ENCODE measurements at places on chromosomes 16 and 17. TPM values are rescaled to one million over a fixed set of nuclear protein-coding genes. Genes with fewer than 3 reads are reported as not detected.
A peak's percentile ranks its signal among the peaks of the same experiment; 100 is the strongest.

DNA sequence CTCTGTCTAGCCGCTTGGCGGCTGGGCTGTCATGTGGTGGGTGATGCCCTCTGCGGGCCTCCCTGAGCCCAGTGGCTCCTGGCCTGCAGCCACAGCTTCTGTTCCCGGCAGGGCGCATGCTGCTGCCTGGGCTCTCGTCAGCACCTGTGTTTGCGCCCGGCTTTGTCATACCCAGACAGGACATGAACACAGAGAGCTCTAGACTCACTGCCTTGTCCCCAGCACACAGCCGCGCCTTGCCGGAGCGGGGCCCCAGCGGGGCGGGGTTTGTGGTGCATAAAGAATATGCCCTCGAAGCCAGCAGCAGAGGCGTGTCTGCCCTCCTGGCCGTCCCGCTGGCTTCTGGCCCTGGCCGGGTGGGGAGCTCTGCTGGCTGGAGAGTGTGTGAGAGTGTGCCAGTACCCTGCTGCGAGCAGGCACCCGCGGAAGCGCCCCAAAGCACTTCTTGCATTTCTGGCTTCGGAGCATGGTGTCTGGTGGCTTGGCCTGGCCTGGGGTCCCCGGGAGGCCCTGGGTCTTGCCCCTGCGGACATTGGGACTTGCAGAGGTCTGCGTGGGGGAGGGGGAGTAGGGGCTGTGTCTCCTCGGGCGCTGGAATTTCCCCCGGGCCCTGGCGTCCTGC is 14.4 kb downstream of the ASPSCR1 start:
- no peaks in the 10 kb centered on the region for H3K27me3 ChIP-seq
- peak overlapping the region; percentile 13 for H3K4me3 ChIP-seq
- peak; percentile 87 for DNase-seq
- no peaks in the 10 kb centered on the region for H3K36me3 ChIP-seq
- peak overlapping the region; percentile 70 for H3K27ac ChIP-seq
- peaks cover 17% of the 10 kb centered on the region for H3K4me1 ChIP-seq

TRAF4 gene
- 33.6 TPM for total RNA-seq

DNAI2 gene
- not detected for total RNA-seq

DNA sequence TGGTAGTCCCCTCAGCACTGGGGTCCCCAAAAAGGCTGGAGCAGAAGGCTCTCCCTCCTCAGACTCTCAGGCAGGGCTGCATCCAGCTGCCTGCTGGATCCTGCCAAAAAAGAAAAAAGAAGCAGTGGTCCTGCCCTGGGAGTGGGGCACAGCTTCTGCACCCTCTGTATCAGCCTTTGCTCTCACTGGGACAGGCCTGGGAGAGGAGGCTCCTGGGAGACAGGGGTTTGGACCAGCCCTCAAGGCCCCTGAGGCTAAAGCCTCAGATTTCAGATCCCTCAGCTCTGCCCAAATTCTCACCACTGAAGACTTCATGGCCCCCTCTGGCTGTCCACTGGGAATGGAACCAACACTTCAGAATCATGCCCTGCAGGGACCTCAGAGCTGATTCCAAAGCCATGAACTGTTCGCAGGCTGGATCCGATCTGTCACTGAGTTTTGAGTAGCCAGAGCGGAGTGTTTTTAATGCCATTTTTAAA is 96.9 kb downstream of the C16orf78 start:
- H3K36me3 ChIP-seq = no peaks in the 10 kb centered on the region
- no peaks in the 10 kb centered on the region for H3K4me1 ChIP-seq
- no peak overlapping the region for H3K27ac ChIP-seq
- DNase-seq = peak; percentile 29

- H3K4me1 ChIP-seq = peaks cover 44% of the 10 kb centered on the region
- H3K4me3 ChIP-seq = no peak overlapping the region
- no peak overlapping the region for H3K27ac ChIP-seq
- no peaks in the 10 kb centered on the region for H3K27me3 ChIP-seq
- DNase-seq = peak; percentile 41
Measured at GRCh38 chr16:85607796-85608514, 5.2 kb upstream of the GSE1 start.

SLC43A2 gene
- total RNA-seq = 14.5 TPM

DHRS7C gene
- total RNA-seq = not detected

CD300H gene
- not detected for total RNA-seq

DNA sequence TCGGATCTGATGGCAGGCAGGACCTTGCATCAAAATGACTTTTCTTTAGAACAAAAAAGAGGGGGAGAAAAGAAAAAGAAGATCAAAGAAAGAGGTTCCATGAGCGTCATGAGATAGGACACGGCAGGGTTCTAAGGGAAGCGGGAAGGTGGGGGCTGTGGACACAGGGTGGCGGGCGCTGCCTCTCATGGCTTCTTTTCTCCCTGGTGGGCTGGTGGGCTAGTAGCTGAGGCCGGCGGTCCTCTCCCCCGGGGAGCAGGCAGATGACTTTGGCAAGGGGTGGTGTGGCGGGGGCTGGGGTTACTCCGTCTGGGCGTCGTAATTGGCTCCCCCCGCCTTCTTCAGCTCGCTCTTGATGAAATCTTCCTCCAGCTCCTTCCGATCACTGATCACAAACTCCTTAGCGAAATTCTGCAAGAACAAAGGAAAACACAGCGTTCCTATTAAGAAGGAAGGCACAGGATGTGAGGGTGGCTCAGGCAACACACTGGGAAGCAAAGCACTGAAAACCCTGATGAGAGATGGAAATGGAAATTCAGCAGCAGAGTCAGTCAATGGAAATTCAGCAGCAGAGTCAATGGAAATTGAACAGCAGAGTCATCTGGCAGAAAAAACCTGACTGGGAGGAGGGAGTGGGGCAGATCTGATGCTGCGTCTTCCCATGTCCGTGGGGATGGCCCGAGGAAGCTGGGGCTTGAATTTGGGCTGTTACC is 51.2 kb downstream of the COTL1 start:
- H3K4me1 ChIP-seq = peaks cover 4% of the 10 kb centered on the region

DNA sequence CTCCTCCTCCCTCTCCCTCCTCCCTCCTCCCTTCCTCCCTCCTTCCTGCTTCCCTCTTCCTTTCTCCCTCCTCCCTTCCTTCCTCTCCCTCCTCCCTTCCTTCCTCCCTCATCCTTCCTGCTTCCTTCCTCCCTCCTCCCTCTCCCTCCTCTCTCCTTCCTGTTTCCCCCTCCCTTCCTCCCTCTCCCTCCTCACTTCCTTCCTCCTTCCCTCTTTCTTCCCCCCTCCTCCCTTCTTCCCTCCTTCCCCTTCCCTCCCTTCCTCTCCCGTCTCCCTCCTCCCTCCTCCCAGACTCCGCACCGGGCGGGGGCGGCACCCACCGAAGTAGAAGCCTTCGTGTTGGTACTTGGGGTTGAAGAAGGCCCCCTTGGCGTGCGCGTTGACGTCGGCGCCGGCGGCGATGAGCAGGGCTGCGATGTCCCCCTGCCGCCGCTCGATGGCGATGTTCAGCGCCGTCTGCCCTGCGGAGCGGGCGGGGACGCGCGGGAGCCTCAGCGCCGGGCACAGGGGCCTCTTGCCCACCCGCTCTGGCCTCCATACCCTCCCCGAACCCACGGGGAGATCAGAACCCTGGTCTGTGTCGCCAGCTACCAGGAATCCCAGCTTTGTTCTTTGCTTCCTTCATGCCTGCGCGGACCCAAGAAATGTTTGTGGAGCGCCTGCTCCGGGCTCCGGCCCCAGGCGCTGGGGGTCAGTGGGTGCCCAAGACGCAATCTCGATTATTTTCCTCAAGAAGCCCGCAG is 22.2 kb downstream of the TRPV3 start:
- no peak overlapping the region for H3K27ac ChIP-seq
- H3K27me3 ChIP-seq = no peaks in the 10 kb centered on the region
- no peaks in the 10 kb centered on the region for H3K36me3 ChIP-seq
- DNase-seq = peak; percentile 82
- H3K4me3 ChIP-seq = peak overlapping the region; percentile 46

DNA sequence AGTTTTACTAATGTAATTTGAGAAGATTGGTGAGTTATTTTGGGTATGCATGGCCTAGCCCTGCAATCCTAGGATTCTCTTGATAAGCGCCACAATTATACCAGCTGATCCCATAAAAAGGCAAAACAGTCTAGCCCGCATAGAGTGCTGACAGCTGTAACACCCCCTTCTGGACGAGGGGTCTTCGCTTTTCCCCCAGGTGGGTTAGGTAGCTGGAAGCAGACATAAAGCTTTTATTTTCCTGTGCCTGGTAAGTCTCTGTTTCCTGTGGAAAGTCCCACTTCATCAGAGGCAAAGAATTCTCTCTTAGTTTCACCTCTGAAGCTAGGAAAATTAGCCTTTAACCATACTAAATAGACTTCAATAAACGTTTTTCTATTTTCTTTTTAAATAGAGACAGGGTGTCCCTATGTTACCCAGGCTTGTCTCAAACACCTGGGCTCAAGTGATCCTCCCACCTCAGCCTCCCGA is 108.3 kb downstream of the YPEL2 start:
- peaks cover 6% of the 10 kb centered on the region for H3K4me1 ChIP-seq
- DNase-seq = no peak

SRL gene
- 0.24 TPM for total RNA-seq

CLEC10A gene
- 3.6 TPM for total RNA-seq

KCNH6 gene
- 0.59 TPM for total RNA-seq

ATP2A3 gene
- total RNA-seq = 47.9 TPM

FBXW10 gene
- not detected for total RNA-seq

DNA sequence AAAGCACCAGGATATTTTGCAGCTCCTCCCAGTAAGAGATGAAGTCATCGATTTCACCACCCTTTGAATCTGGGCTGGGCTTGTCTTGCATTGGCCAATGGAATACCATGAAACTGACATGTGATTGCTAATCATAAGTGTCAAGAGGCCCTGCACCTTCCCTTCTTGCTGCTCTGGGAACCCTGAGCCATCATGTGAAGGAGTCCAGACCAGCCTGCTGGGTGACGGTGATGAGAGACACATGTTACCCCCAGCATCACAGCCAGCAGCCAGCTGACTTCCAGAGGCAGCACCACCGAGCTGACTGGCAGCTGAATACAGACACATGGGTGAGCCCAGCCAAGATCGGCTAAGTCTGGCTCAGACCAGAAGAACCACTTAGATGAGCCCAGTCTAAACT is 43.6 kb upstream of the CACNG4 start:
- H3K36me3 ChIP-seq = no peaks in the 10 kb centered on the region
- H3K27ac ChIP-seq = no peak overlapping the region
- no peaks in the 10 kb centered on the region for H3K27me3 ChIP-seq
- no peak for DNase-seq
- H3K4me1 ChIP-seq = no peaks in the 10 kb centered on the region
- H3K4me3 ChIP-seq = no peak overlapping the region

GRCh38 chr17:80861418-80861815 is 130.2 kb upstream of the CHMP6 start:
- H3K4me3 ChIP-seq = no peak overlapping the region
- peak; percentile 31 for DNase-seq
- no peaks in the 10 kb centered on the region for H3K36me3 ChIP-seq
- no peak overlapping the region for H3K27ac ChIP-seq

DNA sequence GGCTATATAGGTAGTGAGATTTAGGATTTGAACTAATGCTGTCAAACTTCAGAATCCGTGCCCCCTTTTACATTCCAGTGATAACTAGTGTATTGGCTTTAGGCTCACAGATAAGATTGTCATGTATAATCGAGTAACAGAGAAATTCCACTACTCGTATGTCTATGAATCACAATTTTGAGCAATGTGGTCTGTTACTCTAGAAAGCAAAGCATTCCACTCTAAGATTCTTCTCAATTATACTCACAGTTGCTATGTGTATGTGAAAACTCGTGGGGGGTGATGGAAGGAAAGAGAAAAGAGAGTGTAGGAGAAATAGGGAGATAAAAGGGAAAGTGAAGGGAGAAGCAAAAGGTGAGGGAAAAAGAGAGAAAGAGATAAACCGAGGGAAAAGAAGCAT is 1175.1 kb upstream of the GOT2 start:
- H3K4me3 ChIP-seq = no peak overlapping the region
- no peak overlapping the region for H3K27ac ChIP-seq
- H3K27me3 ChIP-seq = no peaks in the 10 kb centered on the region
- H3K36me3 ChIP-seq = no peaks in the 10 kb centered on the region

GRCh38 chr17:68847711-68848110 is 107.5 kb downstream of the ABCA8 start:
- no peaks in the 10 kb centered on the region for H3K36me3 ChIP-seq
- DNase-seq = no peak
- H3K4me3 ChIP-seq = no peak overlapping the region
- H3K27ac ChIP-seq = no peak overlapping the region
- no peaks in the 10 kb centered on the region for H3K27me3 ChIP-seq

DNA sequence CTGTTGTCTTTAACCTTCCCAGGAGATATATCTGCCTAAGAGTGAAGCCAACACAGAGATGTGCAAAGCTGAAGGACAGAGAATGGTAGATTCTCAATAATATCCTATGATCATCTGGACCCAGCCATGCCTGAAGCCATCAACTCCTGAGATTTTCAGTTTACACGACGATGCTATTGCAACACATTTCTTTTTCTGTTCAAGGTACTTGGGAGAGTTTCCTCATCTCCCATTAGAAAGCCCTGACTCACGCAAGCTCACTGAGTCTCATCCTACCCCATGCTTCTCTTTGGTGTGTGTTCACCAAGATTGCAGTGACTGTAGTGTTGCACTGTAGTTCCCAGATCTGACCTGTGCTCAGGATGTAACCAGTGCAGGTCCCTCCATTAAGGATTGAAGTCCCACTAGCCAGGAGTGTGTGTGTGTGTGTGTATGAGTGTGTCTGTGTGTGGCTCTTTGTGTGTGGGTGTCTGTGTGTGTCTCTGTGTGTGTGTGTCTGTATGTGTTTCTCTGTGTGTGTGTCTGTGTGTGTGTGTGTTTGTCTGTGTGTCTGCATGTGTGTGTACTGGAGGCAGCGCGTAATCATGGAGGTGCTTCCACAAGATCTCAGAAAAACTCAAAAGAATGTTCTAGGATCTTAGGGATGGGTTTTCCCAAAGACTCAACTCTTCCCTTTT is 15.5 kb downstream of the CES1 start:
- H3K4me1 ChIP-seq = no peaks in the 10 kb centered on the region
- no peak overlapping the region for H3K27ac ChIP-seq
- H3K36me3 ChIP-seq = no peaks in the 10 kb centered on the region
- H3K4me3 ChIP-seq = no peak overlapping the region
- H3K27me3 ChIP-seq = no peaks in the 10 kb centered on the region

DNA sequence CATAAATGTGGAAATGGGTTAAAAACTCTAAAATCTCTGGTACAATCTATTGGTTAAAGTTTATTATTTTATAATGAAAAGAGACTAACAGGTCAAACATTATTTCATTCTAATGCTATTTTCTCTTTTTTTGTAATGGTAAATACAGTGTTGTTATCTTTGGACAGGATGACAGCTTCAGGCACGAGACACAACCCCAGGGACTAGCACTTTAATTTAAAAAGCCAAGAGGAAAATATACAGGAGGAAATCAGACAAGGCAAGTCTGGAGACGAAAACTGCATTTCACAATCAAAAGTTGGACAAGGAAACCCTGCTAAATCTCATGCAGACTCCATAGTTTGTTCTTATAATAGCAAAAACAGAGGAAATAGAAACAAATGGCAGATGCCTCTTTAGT is 589.1 kb upstream of the CDH8 start:
- no peaks in the 10 kb centered on the region for H3K4me1 ChIP-seq
- H3K27me3 ChIP-seq = no peaks in the 10 kb centered on the region
- DNase-seq = no peak
- H3K27ac ChIP-seq = no peak overlapping the region
- no peaks in the 10 kb centered on the region for H3K36me3 ChIP-seq
- H3K4me3 ChIP-seq = no peak overlapping the region

- no peaks in the 10 kb centered on the region for H3K36me3 ChIP-seq
- DNase-seq = no peak
- no peak overlapping the region for H3K27ac ChIP-seq
Measured at GRCh38 chr16:23160574-23160973, 11.3 kb upstream of the USP31 start.

UTS2R gene
- total RNA-seq = not detected

GRCh38 chr17:18187821-18188761 is 4.5 kb downstream of the ALKBH5 start:
- no peaks in the 10 kb centered on the region for H3K36me3 ChIP-seq
- H3K4me1 ChIP-seq = peaks cover 45% of the 10 kb centered on the region
- no peak overlapping the region for H3K27ac ChIP-seq
- no peaks in the 10 kb centered on the region for H3K27me3 ChIP-seq
- no peak for DNase-seq

Measured in pancreas (tissue), 10 donors.